ENCODE measurements at places on chromosomes 6 and 20. TPM values are rescaled to one million over a fixed set of nuclear protein-coding genes. Genes with fewer than 3 reads are reported as not detected.

Gene LTB
- 0.33 TPM for total RNA-seq

Gene SDCBP2
- 1.4 TPM for total RNA-seq

Gene CTCFL
- total RNA-seq = not detected

Gene PRRT1
- 0.63 TPM for total RNA-seq

Gene MAFB
- total RNA-seq = 0.15 TPM

Gene PROKR2
- not detected for total RNA-seq

Gene LHFPL5
- total RNA-seq = 0.09 TPM

Gene PKIG
- 37.5 TPM for total RNA-seq

Gene ABCC10
- 9.4 TPM for total RNA-seq

Gene IL17A
- not detected for total RNA-seq

Gene C20orf202
- not detected for total RNA-seq

Gene PTGIS
- not detected for total RNA-seq

Gene FOXF2
- 14.4 TPM for total RNA-seq

Gene BEND3
- total RNA-seq = 3.0 TPM

Gene BLOC1S5
- 9.7 TPM for total RNA-seq

Gene ELOVL4
- total RNA-seq = 1.5 TPM

Gene ULBP2
- total RNA-seq = 3.2 TPM

Gene NMBR
- total RNA-seq = not detected

Gene EDN3
- 3.0 TPM for total RNA-seq
